Hematopoietic multipotent progenitor cell treated with erythropoietin and hydrocortisone succinate and interleukin-3 and kit ligand, for 4 days (in vitro differentiated cells): ENCODE measurements at places on chromosomes 4 and X.

GRCh38 chrX:1480082-1480785 lies 27.5 kb upstream of the ASMTL start:
- DNase-seq: no peak

- DNase-seq: no peak
Measured at GRCh38 chr4:146338512-146338911, 124.2 kb downstream of the REELD1 start.

DNA sequence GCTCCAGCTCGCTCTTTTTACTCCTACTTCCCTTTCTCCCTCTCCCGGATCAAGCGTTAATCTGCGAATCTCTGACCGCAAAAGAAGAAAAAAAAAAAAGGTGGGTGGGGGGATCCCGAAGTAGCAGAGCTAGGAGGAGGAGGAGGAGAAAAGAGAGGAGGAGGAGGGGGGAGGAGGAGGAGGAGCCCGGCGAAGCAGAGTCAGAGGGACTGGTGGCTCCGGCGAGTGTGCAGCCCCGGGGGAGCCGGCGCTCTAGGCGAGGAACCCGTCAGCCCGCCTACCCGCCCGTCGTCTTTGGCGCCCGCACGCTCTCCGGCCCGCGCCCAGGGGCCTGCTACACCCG lies at the start of gene NHSL2:
Gene NHSL2 (plus strand): TSS at position 203 of the 343 bp plus-strand sequence.
- DNase-seq: peak; percentile 17

DNA sequence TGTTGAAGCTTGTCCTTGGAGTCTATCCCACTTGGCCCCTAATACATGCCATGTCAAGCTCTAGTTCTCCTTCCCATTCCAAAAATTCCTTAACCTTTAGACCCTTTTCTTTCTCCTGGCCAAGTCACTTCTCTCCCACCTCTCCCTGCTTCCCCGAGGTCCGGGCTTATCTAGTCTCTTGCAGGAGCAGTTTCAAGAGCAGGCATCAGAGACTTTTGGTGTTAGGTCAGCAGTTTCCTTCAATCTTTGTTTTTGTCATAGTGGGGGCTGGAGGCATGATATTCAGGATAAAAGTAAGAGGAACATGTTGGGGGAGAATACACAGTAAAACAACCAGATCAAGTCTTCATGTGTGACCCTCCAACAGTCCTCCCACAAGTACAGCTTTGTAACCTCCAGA lies 11.5 kb upstream of the IDS start:
- peak; percentile 29 for DNase-seq

DNA sequence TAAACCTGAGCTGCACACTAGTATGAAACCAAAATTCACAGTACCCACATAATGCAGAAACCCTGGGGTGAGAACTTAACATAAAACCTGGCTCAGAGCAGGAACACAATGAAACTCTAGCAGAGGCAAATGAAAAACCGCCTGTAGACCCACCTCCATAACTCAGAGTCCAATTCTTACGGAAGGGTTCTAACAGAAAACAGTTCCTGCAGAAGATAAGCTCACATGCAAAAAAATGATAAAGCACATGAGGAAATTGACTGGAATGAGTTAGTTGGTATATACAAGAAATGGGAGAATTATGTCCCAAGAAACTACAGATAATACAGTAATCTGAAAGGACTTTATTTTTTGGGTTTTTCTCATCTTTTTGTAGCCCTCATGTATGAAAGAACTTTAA lies 14.7 kb downstream of the RTL9 start:
- peak; percentile 73 for DNase-seq

DNA sequence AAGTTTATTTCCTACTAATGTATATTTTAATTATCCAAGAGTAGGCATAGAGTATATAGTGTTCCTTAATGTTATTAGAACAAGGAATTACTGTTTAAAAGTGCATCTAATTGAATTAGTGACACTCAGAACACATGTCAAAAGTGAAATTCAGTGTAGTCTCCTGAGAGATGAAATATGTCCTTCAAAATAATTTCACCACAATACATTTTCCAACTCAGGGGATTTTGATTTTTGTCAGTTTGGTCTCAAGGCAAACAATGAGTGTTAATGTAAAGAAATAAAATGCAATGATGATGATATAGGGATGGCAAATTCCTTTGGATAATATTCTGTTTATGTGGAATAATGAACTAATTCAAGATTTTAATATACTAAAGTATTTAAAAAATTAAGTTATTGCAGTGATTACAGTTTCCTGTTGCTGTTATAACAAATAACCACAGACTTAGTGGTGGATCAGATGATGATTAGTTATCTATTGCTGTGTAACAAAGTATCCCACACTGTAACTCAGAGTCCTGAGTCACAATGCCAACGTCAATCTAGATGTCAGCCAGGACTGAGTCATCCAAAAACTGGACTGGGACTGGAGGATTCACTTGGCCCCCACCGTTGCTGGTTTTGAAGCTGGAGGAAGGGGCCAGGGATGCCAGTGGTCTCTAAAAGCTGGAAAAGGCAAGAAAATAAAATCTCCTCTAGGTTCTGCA lies 148.0 kb upstream of the SLC7A11 start:
- DNase-seq: peak; percentile 16

DNA sequence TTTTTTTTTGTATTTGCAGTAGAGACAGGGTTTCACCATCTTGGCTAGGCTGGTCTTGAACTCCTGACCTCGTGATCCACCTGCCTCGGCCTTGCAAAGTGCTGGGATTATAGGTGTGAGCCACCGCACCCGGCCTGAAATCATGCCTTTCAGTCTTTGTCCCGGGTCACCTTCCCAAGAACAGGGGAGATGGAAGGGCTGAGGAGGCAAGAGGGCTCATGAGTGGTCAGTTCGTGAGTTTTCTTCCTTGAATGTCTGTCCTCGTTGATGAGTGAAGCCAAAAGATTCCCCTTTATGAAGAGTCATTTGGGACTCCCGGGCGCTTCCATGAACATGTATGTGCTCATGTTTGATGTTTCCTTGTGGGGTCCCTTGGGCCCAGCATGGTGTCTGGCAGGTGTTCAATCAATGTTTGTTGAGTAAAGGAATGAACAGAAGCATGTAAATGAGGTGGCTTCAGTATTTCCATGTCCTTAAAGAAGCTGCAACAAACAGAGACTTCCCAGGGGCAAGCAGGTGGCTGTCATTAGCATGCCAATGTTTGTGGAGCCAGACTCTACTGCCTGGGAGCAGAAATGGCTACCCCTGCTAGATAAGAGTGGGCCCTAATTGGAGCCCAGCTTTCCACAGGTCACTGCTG lies 3.4 kb upstream of the SEPTIN6 start:
- no peak for DNase-seq

DNA sequence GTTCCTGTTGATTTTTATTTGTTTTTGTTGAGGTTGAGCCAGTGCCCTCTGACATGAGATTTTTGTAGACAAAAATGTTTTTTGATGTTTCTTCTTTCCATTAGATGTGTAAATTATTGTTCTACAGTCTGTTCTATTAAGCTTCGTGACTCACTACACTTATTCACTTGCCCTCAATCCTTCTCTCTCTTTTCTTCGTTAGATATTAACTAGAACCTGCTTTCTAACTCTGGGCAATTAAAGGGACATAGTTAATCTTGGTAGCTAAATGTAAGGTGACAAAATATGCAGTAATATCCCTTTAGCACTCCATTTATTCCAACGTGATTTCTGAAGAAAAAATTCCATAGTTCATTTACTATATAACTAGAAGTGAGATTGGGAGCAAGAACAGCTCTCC lies 333.9 kb downstream of the PDHA2 start:
- DNase-seq: no peak

DNA sequence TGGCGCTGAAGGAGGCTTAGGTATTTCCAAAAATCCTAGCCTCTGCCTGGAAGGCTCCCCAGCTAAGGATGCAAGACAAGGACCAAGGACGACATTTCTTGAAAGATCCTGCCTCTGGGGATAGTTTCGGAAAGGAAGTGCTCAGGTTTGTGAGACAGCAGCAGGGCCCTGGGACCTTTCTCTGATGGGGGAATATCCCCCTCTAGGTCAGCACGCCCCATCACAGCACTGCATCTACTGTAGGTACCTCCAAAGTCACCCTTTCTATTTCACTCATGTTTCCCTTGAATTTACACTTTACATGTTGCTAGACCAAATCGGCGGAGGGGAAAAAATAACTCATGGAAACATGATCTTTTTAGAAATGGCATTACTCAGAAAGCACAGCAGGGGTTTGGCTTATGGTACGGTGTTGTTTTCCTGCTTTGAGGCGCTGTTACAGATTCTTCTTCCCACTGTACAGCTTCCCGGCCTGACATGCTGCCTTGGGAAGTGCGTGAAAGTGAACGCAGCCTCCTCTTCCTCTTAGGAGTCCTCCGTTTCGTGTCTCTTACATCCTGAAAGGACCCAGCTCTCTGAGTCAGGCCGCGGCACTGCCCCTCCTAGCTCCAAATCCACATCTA lies 77.2 kb upstream of the DHRSX start:
- DNase-seq: no peak

DNA sequence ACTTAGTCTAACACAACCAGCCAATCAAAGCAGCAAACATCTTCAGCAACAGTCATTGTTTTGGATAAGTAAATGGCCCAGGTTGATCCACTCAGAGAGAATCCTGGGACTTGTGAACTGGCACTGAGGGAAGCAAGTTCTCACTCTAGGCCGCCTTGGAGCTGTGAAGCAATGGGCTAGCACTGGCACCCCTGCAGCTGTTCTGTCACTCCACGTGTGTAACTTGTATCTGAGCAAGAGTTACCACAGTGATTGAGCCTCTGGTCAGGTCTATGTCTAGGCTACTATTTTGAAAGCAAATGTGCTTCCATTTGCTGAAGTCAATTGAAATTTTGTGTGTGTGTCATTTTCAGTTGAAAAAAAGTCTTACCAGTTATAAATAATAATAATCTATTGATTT lies 57.2 kb upstream of the HS3ST1 start:
- DNase-seq: no peak

DNA sequence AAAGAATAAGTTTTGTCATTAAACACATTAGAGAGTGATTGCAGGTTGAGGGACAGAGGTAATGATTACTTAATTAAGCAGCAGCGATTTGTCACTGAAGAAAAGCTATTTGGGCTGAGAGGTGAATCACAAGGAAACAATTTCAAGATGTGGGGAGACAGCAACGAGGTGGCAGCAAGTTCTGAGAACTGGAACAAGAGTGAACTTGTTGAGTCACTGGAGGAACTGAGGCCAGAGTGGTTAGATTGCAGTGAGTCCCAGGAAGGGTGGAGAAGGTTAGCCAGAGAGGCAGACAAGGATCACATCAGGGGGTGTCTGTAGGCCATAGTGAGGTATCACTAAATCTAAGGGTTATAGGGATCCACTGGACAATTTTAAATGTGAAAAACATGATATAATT lies 57.9 kb upstream of the TMPRSS11A start:
- no peak for DNase-seq

DNA sequence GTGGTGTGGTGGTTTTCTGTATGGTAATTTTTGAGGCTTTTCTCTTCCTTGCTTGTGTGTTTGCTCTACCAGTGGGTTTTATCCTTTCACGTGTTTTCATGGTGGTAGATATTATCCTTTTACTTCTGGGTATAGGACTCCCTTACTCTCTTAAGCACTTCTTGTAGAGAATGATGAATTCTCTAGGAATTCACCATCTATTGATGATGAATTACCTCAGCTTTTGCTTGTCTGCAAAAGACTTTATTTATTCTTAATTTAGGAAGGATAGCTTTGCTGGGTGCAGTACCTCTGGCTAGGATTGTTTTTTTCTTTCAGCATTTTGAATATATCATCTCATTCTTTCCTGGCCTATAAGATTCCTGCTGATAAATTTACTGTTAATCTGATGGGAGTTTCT lies 415.3 kb downstream of the PDGFC start:
- no peak for DNase-seq

DNA sequence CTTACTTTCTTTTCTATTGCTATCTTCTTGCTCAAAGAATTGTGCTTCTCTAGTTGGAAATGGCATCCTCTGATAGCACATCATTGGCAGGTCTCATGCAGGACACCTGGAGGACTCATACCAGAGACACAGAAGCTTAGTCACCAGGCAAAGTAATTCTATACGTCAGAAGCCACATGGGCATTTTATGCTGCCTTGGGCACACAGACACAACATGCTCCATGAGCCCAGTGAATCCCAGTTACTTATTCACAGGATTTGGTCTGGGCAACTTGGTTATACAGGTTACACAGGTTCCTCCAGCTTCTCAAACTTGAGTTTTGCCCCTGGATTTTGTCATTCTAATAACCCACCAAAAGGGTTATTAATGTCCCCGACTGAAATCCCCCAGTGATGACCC lies 7.1 kb downstream of the RASSF6 start:
- no peak for DNase-seq

- no peak for DNase-seq
Measured at GRCh38 chr4:134122903-134123302, 78.7 kb downstream of the PABPC4L start.

DNA sequence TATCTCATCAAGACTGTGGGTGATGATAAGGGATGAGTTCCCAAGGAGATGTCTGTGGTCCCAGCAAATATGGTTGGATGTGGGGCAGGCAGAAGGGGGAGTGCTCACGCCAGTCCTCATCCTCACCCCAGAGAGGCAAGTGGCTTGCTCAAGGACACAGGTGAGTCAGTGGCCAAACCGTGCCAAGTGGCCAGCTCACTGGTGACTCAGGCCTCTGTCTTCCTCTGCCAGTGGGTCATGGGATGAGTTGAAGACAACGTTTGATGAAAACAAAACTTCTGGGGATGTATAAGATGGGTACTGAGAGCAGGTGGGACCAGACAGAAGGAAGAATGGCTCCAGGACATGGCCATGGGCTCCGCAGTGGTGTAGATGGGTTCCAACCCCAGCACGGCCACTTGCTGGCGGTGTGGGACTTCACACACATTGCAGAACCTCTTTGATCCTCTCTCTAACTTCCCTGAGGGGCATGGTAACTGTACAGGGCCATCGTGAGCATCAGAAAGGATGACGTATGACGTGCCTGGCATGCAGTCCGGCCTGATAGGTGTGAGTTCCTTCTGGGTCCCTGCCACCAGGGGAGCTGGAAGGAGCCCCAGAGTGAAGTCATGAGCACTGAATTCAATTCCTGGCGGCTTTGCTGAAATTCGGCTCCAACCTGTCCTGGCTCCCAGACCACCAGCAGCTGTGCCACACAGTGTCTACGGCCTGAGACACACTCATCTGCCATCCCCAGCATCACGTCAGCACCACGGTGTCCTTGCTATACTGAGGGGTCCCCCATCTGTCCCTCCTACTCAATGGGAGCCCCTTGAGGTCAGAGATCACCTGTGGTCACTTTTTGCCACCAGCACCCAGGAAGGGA lies 41.3 kb upstream of the GPR78 start:
- DNase-seq: no peak

DNA sequence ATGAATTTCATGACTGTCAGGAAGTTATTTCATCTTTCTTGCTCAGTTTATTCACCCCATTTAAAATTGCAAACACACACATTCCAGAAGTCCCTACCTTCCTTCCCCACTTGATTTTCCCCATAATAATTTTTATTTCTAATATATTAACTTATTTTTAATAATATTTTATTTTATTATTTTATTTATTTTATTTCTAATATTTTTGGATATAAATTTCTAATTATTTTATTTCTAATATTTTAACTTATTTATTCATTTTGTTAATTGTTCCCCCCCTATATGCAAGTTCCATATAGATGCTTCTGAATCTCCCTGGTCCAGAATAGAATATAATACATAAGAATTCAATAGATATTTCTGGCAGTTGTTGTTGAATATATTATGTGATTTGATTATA lies 293.7 kb upstream of the CPEB2 start:
- no peak for DNase-seq

GRCh38 chr4:876780-877179 lies 50.9 kb upstream of the CPLX1 start:
- DNase-seq: peak; percentile 24
